ENCODE measurements at places on chromosomes 11 and 22.

GRCh38 chr11:87290304-87290922 lies 252.7 kb downstream of the TMEM135 start:
- DNase-seq: peak; percentile 23

GRCh38 chr11:7538466-7539454 lies 25.0 kb downstream of the PPFIBP2 start:
- no peak for DNase-seq

- no peak for DNase-seq
Measured at GRCh38 chr11:100637706-100638105, 49.4 kb upstream of the ARHGAP42 start.

DNA sequence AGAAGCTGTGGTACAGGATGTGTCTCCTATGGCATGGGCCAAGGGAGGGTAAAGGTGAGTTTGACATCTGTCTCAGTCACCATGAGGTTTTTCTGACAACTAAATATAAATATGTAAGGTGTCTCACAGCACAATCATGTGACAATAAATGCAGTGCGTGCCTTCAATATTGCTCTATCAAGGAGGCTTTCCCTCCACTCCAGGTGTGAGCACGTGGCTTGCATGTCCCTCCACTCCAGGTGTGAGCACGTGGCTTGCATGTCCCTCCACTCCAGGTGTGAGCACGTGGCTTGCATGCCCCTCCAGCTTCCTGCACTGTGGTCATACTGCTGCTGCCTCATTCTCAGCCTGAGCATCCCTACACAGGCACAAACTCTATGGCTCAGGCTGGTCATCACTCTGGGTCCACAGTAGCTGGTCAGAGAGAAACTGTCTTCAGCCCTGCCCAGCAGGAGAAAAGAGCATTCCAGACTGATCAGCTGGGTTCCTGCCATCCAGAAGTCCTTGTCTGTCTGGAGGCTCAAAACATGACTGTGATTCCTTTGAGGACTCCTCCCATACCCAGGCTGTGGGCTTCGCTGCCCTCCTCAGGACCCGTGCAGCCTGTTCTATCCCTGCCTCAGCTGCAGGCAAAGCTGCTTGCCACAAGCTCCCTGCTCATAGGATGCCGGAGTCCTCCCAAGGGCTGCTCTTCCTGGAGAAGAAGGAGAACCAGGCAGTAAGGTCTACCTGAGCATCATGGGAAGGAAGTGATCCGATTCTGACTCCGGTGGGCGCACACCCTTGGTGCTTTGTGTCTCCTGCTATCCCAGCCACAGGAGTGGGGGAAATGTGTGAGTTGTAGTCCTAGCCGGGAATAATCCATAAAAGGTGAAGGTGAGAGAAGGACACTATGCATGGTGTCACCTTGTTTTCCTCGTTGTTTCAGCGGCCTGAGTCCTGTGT lies 33.4 kb upstream of the VPREB1 start:
- no peak for DNase-seq

DNA sequence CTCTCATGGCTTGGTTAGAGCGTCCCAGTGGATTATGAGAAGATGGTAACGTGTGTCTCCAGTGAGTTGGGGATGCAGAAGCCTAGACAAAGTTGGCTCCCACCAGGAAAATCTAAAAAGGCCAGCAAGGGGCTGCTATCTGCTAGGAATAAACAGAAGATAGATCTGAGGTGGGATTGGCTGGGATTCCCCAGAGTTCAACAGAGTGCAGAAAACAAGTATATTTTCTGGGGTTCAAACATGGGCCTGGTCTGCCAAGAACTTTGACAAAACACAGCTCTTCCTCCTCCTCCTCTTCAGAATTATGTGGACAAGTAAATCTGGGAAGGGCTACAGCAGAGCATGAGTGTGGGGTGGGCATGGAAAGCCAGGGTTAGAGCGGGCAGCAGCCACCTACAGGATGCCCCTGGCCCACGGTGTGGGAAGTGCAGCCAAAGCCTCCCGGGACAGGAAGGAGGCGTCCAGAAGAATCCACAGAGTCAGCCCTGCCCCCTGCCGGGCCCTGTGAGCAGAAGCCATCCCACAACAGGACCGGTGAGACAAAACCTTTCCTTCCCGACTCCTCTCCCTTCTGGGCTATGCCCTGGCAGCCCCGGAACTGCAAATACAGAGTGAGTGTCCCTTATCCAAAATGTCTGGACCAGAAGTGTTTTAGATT lies 67.1 kb downstream of the CD82 start:
- no peak for DNase-seq

DNA sequence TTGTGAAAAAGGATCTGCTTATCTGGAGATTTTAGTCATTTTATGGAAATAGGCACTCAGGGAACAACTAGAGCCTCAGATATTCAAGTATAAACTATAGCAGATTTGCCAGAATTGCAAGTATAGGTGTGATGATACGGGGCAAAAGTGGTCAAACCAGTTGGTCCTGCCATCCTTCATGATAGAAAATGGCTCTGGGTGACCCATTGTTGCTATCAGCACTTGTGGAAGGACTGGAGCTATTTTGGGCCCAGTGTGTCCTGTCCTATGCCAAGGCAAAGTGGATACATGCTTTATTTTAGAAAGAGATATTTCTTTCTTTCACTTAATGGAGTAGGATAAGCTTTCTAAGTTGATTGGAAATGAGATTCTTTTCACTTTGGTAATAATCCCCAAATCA lies 85.2 kb downstream of the PPP6R3 start:
- DNase-seq: no peak

DNA sequence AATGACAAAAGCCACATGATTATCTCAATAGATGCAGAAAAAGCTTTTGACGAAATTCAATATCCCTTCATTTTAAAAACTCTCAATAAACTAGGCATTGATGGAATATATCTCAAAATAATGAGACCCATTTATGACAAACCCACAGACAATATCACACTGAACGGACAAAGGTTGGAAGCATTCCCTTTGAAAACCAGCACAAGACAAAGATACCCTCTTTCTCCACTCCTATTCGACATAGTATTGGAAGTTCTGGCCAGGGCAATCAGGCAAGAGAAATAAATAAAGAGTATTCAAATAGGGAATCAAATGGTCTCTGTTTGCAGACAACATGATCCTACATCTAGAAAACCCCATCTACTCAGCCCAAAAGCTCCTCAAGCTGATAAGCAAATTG lies 52.0 kb downstream of the CASP12 start:
- no peak for DNase-seq

DNA sequence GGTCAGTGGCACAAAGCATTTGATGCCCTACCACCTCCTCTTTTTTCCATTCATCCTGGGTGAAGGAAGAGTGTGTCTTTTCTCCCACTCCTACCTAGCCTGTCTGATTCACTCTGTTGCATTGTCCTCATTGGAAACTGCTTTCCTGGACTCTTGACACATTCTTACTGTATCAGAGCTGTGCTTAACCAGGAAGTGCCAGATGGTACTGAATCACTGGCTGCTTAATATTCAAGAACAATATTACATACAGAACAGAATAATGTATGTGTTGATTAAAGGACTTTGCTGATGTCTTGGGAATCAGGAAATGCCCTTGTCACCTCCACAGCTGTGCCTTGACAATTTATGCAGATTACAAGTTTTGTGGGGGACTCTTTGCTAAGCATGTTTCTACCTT lies 44.4 kb downstream of the SVIP start:
- no peak for DNase-seq

DNA sequence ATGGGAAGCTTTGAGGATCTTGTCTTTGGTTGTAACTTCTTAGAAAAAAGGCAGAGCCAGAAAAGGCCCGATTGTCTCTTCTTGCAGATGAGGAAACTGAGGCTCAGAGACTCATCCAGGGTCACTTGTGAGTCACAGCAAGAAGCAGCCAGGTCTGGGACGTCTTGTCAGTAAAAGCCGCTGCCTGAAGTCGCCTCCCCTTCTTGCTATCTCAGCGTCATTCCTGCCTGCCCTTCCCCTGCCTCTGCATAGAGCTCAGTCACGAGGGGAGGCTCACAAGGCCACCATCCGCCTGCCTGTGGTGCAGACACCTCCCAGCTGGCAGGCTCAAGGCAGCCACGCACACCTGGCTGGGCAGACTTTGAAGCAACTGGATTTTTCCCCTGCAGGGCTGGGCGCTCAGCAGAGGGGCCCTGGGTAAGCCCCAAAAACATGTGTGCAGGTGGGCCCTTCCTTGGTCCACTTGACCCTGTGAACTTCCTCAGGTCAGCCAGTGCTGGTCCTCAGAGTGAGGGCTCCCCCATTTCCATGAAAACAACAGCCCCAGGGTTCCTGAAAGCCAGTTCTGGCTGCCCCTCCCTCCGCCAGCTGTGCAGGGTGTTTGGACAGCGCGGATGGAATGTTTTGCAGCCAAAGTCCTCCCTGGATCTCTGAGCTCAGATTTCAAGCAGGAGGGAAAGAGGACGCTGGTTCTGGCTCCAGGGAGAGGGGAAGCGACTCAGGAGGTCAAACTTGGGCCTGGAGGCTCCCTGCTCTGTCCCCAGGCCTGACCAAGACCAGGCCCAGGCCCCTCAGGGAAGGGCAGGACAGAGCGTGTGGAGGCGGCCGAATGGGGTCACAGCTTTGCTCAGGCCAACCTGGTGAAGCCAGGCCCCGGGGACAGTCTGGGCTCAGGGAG lies 6.0 kb upstream of the RAB3IL1 start:
- DNase-seq: no peak

- no peak for DNase-seq
Measured at GRCh38 chr22:50061141-50061823, 3.2 kb upstream of the TTLL8 start.

- DNase-seq: no peak
Measured at GRCh38 chr11:8028766-8029165, 41.6 kb downstream of the EIF3F start.

- no peak for DNase-seq
Measured at GRCh38 chr22:32684148-32684821, 117.2 kb upstream of the TIMP3 start.

- DNase-seq: no peak
Measured at GRCh38 chr22:23359583-23360123, 179.3 kb downstream of the BCR start.

- no peak for DNase-seq
Measured at GRCh38 chr11:101176381-101176780, 46.8 kb upstream of the PGR start.

DNA sequence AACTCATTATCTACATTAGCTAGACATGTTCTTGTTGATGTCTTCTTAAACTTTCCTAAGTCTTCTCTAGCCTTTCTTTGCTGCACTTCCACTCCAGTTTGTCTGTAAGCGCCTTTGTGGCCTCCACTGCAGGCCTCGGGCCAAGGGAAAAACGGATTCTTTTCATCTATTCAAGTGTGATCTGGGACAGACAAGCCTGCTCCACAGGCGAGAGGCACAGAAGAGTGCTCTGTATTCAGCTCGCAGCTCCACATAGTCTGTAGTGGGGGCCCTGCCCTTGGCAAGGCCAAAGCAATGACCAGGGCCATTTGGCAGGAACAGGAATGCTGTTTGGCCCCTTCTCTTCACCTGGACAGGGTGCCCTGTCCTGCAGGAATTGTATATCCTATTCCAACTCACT lies 84.1 kb upstream of the BARX2 start:
- DNase-seq: no peak

DNA sequence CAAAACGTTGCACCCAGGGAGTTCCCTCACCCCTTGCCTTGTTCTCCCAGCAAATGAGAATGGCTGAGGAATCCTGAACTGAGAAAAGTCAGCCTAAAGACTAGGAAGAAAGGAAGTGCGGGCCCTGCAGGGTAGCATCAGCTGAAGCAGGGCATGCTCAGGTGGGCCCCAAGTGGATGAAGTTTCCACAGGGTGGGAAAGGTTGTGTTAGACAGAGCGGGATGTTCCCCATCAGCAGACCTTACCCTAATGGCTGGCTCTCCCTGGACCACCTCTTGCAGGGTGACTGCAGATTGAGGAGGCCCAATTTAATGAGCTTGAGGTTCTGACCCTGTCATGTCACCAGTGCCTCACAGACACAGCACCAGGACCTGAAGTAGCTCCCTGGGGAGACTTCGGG lies 81.5 kb upstream of the MYOD1 start:
- no peak for DNase-seq

DNA sequence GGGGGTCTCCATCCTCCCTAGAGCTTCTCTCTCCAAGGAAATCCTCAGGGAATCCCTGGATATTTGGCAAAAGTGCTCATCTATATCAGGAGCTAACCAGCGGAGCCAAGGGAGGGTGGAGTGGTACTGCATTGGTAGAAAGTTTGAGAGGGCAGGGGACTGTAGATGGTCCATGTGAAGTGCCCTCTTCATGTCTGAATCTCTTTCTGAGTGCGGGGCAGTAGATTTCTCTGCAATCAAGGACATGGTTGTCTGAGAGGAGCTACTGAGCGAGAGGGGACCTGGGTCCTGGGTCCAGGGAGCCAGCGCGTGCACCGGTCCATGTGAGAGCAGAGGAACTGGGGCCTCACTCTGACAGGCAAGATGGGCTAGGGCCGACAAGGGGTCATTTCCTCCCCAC lies 701 bp downstream of the DIXDC1 start:
- DNase-seq: no peak

DNA sequence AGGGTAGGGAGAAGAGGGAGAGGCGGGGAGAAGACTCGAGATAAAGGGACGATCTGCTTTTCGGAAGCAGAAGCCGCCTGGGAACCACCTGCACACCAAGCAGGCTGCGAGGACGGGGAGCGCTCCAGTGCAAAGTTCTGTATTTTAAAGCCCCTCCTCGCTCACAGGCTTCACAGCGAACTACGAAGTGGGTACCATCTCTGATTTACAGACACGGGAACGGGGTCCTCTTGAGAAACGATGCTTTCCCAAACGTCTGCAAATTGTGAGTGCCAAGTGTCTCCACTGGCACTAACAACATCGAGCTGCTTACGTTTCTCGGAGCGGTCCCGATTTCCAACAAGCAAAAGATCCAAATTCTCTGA lies 700 bp upstream of the STX3 start:
- DNase-seq: no peak

- no peak for DNase-seq
Measured at GRCh38 chr11:9201372-9202162, 63.6 kb downstream of the DENND5A start.

- no peak for DNase-seq
Measured at GRCh38 chr11:65288706-65289536, 25.7 kb upstream of the CDC42EP2 start.

DNA sequence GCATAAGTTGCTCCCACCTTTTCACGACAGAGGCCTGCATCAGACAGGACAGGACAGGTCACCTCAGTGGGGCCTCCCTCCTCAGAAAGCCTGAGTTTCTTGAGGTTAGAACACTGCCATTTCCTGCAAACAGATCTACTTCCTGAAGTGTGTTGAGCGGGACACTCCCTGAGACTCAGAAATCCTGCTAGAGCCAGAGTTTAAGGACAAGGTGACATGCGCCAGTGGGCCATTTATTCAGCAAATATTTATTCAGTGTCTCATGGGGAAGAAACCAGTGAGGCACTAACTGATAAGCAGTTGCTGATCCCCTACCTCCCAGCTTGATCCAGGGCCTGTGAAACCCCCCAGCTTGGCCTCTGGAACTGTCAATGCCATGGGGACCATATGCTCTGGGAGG lies 454.6 kb downstream of the SOX6 start:
- no peak for DNase-seq

GRCh38 chr22:19875061-19875530 lies 20.4 kb upstream of the GNB1L start:
- DNase-seq: no peak

- no peak for DNase-seq
Measured at GRCh38 chr11:100769617-100770016, 82.5 kb downstream of the ARHGAP42 start.
